ENCODE measurements at places on chromosomes 4 and X.
A peak's percentile ranks its signal among the peaks of the same experiment; 100 is the strongest.

DNA sequence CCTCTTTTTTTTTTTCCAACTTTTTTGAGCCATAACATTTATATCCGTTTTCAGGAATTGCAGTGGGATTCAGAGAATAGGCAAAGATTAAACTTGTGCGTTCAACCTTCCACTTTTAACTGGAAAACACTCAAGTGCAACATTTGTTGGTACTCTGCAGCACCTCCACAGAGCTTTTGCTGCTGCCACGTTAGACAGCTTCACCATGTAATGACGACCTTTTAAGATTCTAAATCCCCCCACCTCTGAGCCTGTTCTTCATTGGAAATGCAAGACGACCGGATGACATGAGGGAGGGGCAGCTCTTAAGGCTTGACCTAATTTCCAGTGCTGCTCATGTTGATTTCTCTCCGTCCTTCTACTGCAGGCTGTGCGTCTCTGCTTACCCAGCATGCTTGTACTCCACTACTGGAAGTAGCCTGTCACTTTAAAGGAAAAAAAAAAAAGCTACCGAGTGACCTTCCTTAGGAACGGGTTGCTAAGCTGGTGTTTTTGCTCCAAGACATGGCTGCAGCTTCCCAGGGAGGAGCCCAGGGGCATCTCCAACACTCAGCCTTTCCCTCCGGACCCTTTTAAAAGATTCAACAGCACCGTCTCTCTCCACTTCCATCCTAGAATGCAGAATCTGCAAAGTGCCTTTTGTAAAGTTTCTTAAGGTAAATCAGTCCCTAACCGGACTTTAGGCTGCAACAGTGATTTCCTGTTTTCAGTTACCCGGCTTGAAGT lies at the start of gene CC2D2A:
TSS of gene CC2D2A (plus strand) at position 481 of the 726 bp plus-strand sequence. CDS start 6,051 bp downstream, outside the sequence.
- DNase-seq, result peak; percentile 10

DNA sequence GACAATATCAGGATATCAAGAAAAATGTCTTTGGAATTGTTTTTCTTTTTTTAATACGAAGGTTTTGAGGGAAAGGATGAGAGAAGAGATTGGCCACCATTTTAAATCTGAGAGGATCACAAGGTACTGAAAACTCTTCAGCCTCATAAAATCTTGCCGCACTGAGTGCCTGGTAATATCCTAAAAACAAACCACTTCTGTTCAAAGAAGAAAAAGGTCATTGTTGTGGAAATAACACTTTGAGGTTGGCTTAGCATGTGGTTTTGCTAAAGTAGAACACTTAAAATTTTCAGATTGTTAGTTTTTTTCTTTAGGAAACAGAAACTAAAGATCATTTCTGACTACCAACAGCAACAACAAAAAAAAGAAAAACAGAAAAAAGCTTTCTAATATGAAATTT lies 1.0 kb upstream of the CLDN22 start:
- peak; percentile 16 for DNase-seq

DNA sequence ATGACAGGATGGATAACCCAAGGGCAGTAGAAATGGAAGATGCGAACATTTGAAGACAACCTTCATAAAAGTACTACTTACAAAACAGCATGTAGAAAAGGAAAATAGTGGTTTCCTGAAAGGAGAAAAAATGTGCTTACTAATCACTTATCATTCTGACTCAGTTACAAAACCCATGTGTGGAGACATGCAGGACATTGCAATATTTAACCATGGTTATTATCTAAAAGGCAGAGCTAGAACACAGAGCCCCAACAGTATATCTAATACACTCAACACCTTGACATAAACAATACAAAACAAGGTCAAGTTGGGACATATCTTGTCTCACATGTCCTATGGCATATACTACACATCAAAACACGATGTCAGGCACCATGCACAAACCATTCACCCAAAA lies 55.9 kb downstream of the EIF4E start:
- no peak for DNase-seq

GRCh38 chrX:151177141-151178027 lies 1.0 kb downstream of the GPR50 start:
- no peak for DNase-seq

DNA sequence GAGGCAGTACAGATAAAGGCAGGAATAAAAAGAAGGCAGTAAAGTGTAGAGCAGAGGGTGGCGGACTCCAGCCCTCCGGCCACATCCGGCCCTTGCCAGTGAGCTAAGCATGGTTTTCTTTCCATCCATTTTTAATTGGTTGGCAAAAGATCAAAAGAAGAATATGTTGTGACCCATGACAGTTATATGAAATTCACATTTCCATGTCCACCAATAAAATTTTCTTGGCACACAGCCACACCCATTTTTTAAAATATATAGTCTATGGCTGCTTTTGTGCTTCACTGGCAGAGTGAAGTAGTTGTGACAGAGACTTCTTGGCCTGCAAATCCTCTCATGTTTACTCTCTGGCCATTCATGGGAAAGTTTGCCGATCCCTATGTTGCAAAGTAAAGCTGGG lies 29.8 kb downstream of the SLC9A6 start:
- no peak for DNase-seq

DNA sequence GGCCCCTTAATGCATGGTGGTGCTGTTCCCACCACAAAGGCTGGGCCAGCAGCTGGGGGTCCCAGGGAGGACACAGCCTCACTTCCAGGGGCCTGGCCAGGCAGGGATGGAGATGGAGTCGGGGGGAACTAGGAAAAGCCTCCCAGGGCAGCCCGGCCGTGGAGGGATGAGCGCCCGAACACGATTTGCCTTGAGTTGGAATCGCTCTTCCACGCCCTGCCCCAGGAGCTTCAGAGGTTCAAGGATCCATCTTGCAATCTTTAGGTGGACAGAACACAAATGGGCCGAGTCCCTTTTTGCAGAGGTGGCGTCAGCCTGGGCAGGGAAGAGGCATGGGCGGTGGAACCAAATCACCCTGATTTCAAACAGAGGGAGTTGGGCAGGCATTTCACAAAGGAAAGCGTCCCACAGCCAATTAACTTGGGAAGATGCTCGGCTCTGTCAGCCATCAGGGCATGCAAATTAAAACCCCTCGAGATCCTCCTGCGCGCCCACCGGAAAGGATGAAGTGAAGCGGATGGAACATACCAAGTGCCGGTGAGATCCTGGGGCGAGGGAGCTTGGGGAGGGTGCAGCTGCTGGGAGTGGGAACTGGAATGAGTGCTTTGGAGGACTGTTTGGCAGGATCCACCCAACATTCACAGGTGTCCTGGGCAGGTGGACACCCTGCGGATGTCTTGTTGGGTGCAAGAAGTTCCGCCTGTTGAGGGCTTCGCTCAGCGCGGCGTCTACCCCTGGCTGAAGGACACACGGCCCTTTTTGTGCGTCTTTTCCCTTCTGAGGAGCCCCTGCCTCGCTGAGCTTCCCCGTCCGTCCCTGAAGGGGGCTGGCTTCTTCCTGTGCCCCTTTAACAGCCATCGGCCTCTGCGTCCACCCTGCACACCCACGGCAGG lies 75.7 kb downstream of the HTRA3 start:
- DNase-seq, result no peak

- DNase-seq, result no peak
Measured at GRCh38 chr4:24197955-24198354, 308.1 kb upstream of the PPARGC1A start.

Data from NCI-H1417 (cell line).